NCI-H69 (cell line): ENCODE measurements at places on chromosomes 1 and 21.

- DNase-seq = peak; percentile 7
Measured at GRCh38 chr1:47883963-47884362, 113.2 kb downstream of the TRABD2B start.

- DNase-seq = no peak
Measured at GRCh38 chr1:40787737-40788560, 4.4 kb downstream of the KCNQ4 start.

DNA sequence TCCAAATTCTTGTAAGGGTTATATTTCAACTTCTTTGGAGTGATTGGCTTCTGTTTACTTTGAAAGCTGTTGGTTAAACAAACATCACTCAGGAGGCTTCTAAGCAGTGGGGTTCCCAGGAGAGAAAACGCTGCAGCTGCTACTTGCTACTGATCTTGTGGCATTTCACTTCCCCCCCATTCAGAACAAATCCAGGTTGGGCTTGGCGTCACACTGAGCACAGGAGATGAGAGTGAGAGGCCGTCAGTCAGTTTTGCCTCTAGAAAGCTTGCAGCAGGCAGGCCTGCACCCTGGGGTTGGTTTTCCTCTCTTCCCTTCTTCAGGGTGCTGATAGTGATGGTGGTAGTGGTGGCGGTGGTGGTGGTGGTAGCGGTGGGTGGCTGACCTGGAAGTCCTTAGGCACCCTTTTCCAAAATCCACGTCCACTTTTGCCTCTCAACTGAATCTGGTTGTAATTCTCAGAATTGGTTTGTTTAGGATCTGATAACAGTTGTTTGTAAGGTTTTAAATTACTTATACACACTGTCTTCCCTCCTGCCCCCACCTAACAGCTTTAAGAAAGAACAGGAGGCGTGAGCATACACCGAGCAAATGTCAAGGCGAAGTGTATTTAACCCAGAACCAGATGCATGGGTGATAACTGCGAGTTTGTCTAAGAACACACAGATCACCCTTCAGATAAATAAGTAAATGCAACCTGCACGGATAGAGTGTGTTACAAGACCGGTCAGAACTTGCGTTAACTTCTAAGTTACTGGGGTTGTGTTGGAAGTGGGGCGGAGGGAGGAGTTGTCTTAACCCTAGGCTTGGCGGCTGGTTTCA is 3.2 kb upstream of the PROX1 start:
- peak; percentile 97 for DNase-seq

- DNase-seq = no peak
Measured at GRCh38 chr1:115006191-115006590, 23.4 kb upstream of the TSHB start.

- no peak for DNase-seq
Measured at GRCh38 chr21:37413553-37414291, 47.1 kb downstream of the DYRK1A start.

GRCh38 chr1:230902349-230902923 is 34.1 kb upstream of the C1orf198 start:
- no peak for DNase-seq

DNA sequence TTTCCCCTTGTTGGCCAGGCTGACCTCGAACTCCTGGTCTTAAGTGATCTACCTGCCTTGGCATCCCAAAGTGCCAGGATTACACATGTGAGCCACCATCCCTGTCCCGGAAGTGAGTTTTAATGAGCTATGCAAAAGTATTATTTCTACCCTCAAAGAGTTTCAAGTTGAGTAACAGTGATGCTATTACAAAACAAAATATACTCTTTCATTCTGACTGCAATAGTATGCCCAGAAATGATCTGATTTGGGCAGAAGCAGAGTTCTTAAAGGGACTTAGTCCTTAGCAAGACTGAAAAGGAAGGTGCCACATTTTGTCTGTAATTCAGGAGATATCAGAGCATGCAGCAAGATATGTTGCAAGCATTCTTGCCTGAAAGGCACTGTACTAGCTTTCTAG is 375.4 kb downstream of the NUF2 start:
- DNase-seq = no peak

GRCh38 chr1:160726114-160726497 is 12.9 kb upstream of the SLAMF7 start:
- DNase-seq = no peak

DNA sequence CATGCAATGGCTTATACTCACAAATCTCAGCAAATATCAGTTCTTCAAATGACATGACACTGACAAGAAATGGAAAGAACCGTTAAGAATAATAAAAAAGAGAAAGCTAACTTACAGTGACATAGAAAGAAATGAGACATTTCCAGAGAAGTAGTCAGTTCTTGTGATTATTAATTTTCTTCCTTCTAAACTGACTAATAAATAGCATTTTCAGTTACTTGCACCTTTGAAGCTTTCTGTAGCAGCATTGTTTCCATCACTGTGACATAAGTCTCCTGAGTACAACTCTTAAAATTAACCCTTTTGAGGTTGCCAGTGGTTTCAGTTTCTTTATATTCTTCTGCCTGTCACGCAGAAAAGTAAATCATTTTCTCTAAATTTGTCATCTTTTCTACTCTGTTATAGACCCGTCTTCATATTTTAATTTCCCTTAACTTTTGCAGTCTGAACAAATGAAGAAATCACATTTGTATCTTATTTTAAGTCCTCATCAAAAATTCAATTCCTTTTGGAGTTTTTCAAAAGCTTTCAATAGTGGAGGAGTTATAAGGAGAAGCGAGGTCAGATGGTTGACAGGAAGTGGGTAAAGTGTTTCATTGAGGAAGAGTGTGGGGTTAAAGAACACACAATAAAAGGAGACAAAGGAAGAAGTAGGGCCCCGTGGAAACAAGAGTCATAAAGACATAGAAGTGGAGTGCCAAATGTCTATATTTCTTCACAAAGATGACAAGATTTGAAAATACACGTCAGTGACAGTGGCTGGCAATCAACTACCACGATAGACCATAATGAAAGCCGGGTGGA is 57.9 kb upstream of the S1PR1 start:
- no peak for DNase-seq

DNA sequence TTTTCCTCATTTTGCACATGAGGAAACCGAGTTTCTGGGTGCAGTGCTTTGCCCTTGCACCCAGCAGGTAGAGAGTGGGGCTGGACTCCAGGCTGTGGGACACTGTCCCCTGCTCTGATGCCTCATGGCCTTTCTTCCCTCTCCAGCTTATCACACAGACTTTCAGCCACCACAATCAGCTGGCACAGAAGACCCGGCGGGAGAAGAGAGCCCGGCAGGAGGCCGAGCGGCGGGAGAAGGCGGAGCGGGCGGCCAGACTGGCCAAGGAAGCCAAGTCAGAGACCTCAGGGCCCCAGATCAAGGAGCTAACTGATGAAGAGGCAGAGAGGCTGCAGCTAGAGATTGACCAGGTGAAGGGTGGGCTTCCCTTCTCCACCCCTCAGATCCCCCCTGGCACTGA is 19.0 kb downstream of the KDF1 start:
- no peak for DNase-seq

DNA sequence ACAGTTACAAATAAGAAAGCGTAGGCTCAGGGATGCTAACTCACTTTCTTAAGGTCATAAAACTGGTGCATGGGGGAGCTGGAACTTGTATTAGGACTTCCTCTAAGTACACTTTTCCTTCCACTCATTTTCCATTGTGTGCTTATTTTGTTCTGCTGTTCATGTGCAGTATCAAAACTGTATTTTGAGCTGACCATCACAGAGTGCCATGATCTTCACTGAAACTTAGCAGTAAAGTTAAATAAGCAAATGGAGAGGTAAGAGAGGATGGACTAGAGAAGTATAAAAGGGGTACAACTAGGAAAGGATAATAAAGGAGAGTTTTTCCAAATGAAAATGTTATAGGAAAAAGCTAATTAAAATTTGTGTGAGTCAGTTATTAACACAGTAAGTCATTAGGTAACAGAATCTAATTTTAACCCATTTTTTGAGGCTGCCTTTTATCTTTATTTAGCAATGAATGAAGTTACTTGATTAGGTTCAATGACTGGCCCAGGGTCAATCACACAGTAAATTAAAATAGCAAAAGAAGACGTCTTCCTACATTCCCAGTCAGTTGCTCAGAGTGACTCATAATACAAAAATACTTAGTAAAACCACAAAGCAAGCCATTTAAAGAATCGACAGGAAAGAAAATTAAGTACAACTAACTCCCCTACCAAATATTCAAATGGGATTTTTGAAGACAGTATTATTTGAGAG is 165.8 kb upstream of the C1orf105 start:
- no peak for DNase-seq

- peak; percentile 5 for DNase-seq
Measured at GRCh38 chr1:106344494-106344893, 712.0 kb upstream of the PRMT6 start.

GRCh38 chr1:227796359-227796915 is 19.0 kb upstream of the PRSS38 start:
- no peak for DNase-seq

DNA sequence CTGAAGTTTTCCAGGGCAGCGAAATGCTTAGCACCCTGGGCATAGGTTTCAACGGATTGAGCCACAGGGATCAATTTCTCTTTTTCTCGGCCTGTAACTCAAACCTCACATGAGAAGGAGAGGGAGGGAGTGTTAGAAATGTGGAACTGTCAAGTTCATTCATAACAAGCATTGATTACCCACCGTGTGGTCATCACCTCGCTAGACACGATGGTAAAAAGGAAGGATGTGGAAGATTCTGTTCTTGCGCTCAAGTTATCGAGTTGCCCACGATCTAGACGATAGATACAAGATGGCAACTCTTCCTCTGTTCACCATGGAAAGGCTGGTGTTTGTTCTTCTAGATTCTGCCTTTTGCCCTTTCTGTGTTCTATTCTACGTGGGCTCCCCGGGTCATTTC is 4.0 kb upstream of the RCAN3 start:
- DNase-seq = no peak

- DNase-seq = no peak
Measured at GRCh38 chr1:67604778-67605177, 80.2 kb upstream of the GADD45A start.

GRCh38 chr1:160646711-160647328 is at the start of gene SLAMF1:
Gene SLAMF1 (minus strand): TSS chr1:160647044. CDS start chr1:160646945, 99 bp downstream.
- DNase-seq = no peak

DNA sequence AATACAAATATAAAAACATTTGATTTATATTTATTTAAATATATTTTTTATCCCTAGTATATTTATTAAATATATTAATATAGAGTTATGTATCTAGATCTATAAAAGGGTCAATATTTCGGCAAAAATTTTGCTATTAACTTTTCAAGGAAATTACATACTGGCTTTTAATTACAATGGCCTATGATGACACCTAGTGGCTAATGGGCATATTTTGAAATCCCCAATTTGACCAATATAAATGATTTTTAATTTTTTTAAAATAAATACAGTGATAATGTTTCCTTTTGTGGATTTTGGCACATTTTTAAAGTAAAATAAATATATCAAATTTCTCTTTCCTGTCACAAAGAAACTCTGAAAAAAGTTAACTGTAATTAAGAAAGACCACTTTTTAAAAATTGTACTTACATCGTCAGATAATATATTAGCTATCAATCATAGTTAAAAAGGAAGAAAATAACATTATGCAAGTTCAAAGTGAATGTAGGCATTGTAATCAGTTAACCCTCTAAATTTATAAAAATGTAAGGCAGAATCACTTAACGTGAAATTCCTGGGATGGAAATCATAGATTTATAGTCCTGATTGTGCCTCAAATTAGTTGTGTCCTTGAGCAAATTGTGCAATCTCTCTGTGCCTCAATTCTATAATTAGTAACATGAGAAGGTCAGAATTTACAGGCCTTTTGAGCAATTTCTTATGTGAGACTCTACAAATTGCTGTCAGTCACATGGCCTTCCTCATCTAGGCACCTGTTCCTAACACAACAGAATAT is 25.6 kb upstream of the RGS13 start:
- peak; percentile 32 for DNase-seq

GRCh38 chr1:31932491-31933316 is 5.5 kb downstream of the PTP4A2 start:
- DNase-seq = peak; percentile 56

DNA sequence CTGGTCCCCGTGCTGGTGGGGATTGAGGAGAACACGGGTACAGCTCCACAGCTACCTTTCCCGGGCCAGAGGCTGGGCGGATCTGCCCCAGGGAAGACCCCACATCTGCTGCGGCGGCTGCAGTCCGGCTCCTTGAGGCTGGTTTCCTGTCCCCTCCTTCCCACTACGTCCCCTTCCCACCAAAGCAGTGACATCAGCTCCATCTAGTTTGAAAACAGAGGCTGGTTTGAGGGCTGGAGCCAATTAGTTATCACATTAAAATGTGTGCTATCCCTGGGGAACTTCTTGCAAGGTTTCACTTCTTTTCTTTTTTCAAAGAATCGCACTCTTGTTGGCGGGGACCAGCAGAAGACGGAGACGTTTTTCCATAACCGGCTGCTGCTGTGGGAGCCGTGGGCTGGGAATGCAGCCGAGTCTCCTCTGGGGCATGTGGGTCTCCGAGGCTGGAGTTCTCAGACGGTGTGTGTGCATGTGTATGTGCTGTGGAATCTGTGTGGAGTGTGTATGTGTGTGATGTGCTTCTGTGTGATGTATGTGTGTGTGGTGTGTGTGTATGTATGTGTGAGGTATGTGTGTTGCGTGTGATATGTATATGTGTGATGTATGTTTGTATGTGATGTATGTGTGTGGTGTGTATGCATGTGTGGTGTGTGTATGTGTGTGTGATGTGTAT is 8.9 kb upstream of the PCBP3 start:
- DNase-seq = peak; percentile 65

DNA sequence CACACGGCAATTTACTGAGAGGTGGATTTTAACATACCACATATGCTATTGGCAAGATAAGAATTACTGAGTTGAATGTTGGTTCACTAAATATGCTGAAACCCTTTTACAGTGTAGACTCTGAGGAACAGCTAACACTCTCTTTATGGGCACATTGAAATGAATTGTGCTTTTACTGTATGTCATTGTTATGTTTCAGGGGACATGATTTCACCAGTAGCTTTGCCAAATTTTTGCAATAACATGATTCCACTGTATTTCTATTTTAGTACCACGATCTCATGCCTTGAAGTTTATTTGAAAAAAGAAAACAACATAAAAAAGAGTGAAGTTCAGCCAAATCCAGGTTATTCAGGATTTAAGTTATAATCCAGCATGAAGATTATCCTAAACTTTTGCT is 188.5 kb downstream of the HLX start:
- DNase-seq = no peak

DNA sequence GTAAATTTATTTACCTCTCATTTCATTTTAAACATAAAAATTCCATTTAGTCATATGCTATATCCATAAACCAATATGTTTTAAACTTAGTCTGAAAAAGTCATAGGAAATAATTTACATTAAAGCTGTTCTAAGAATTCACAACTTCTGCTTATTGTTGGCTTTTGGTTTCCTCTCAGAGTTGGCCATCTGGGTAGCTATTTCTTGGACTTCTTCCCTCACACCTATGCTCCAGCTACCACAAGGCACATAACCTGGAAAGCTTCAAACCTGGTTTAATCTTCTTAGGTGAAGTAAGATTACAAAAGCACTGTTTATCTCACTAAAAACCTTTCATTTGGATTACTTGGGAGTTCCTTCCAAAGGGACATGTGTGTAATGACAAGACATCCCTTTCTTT is 29.8 kb downstream of the RBM11 start:
- no peak for DNase-seq

- peak; percentile 85 for DNase-seq
Measured at GRCh38 chr1:241998412-241998921, 431 bp downstream of the MAP1LC3C start.
